GM23248 (cell line): ENCODE measurements at places on chromosomes 2 and 18. TPM values are rescaled to one million over a fixed set of nuclear protein-coding genes. Genes with fewer than 3 reads are reported as not detected.

GRCh38 chr2:109727929-109728447 is 66.1 kb upstream of the RGPD5 start:
- no peak for DNase-seq
- peaks cover 7% of the 10 kb centered on the region; the same call in 1 of the 2 replicates for H3K4me1 ChIP-seq
- H3K27me3 ChIP-seq: no peaks in the 10 kb centered on the region
- H3K27ac ChIP-seq: no peak overlapping the region

DNA sequence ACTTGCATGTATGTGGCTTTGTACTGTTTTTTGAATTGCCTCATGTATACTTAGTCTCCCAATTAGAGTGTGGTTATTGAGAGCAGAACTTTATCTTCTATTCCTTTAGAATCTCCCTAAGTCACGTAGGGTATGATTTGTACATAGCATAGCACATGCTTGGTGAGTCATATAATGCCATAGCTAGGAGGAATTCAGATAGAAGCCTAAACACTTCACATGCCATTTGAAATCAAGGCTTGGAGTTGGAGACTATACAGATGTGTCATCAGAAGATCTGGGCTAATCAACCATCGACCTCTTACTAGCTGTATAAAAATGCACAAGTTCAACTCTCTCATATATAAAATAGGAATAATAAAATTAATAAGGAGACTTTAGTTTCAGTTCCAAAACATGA is 222.6 kb upstream of the ST6GAL2 start:
- H3K4me1 ChIP-seq: no peaks in the 10 kb centered on the region
- H3K27me3 ChIP-seq: no peaks in the 10 kb centered on the region
- peak; percentile 4 for DNase-seq
- no peak overlapping the region for H3K4me3 ChIP-seq
- H3K27ac ChIP-seq: no peak overlapping the region

DNA sequence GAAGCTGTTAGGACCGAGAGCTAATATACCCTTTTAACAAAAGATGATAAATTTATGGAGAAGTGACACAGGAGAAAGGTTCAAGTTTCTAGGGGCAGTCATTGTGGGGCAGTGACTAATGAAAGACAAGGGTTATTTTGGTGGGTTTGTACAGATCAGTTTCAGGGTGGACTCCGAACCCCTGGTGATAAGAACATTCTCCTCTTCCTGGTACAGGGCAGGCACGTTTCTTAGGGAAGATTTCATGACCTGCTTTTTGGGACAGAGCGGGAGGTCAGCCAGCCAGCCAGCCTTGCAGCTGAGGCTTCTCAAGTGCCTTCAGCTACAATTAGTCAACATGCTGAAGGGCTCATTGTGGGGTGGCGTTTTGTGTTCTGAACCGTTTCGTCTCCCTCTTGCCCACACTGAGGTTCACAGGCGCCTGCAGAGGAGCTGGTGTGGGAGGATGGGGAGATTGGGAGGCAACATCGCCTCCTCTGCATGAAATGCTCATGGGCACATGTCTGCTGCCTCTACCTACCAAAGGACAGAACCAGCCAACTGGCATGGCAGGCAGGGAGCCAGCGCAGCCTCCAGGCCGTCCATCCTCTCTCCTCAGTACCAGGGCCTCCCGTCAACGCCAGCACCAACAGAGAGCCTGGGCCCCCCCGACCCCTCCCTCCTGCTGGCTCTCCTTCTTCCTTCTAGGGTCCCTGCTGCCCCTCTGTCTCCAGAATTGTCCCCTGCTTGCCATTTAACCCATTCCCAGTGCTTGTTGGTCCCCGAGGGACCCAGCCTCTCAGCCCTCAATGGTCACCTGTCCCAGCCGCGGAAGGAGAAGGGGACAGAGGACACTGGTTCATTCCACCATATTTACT is 9.6 kb downstream of the CHMP1B start:
- peak overlapping the region; percentile 40 for H3K27ac ChIP-seq
- no peaks in the 10 kb centered on the region for H3K36me3 ChIP-seq
- no peak overlapping the region for H3K4me3 ChIP-seq
- H3K27me3 ChIP-seq: no peaks in the 10 kb centered on the region
- DNase-seq: no peak

- H3K4me3 ChIP-seq: no peak overlapping the region
- H3K36me3 ChIP-seq: no peaks in the 10 kb centered on the region
- H3K27ac ChIP-seq: peak overlapping the region; percentile 32; the same call in 1 of the 2 replicates
Observed at GRCh38 chr2:196598846-196599245, 40.7 kb upstream of the CCDC150 start.

- H3K4me1 ChIP-seq: peaks cover 43% of the 10 kb centered on the region
- peak overlapping the region; percentile 90 for H3K4me3 ChIP-seq
- peak overlapping the region; percentile 85 for H3K27ac ChIP-seq
- H3K27me3 ChIP-seq: no peaks in the 10 kb centered on the region
Observed at GRCh38 chr2:3575534-3576262, 638 bp downstream of the RPS7 start.

- peaks cover 44% of the 10 kb centered on the region for H3K27me3 ChIP-seq
- H3K4me3 ChIP-seq: no peak overlapping the region
- peak; percentile 32 for DNase-seq
- H3K27ac ChIP-seq: no peak overlapping the region
- no peaks in the 10 kb centered on the region for H3K36me3 ChIP-seq
- no peaks in the 10 kb centered on the region for H3K4me1 ChIP-seq
Observed at GRCh38 chr2:26621469-26622199, 19.5 kb downstream of the CIB4 start.

DNA sequence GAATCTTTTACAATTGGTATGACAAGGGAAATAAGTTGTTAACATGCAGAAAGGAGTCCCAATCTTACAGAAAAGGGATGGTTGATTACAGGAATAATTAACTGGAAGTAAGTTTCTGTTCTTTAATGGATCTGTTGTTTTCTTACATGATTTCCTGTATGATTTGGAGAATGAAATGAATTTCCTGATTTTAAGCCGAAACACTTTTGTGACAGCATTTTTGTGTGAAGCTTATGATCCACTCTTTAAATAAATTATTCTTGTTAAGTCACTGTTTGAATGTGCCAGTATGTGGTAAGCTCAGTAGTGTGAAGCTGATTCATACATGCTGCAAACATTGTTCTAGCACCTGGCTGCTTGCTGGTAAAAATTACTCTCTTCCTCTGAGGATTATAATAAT is 516.2 kb downstream of the DCDC2C start:
- no peaks in the 10 kb centered on the region for H3K27me3 ChIP-seq
- H3K4me1 ChIP-seq: no peaks in the 10 kb centered on the region
- DNase-seq: no peak
- no peaks in the 10 kb centered on the region for H3K36me3 ChIP-seq
- H3K27ac ChIP-seq: no peak overlapping the region

- H3K36me3 ChIP-seq: peaks cover 78% of the 10 kb centered on the region
- peak overlapping the region; percentile 75 for H3K27ac ChIP-seq
- peak; percentile 65 for DNase-seq
- H3K4me3 ChIP-seq: no peak overlapping the region
Observed at GRCh38 chr2:162197069-162197825, 45.2 kb upstream of the GCG start.

- no peak overlapping the region for H3K27ac ChIP-seq
- no peak overlapping the region for H3K4me3 ChIP-seq
- DNase-seq: peak; percentile 9
- no peaks in the 10 kb centered on the region for H3K36me3 ChIP-seq
Observed at GRCh38 chr2:159265171-159265576, 21.3 kb downstream of the WDSUB1 start.

DNA sequence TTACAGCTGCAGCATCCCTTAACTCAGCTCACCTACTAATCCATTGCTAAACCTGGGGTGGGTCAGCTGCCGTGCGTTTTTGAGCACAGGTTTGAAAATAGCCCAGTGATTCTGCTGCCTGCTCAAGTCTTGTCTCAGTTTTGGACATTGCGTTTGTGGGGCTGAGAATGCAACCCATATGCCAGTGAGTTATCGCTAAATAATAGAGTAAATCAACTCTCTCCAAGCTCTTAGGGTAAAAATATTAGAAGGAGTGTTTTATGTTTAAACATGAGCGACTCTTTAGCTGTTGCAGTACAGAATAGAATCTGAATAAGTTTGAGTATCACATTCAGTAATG is 2.1 kb downstream of the TSHZ1 start:
- DNase-seq: peak; percentile 26
- H3K36me3 ChIP-seq: no peaks in the 10 kb centered on the region
- peak overlapping the region; percentile 75 for H3K4me3 ChIP-seq
- no peaks in the 10 kb centered on the region for H3K27me3 ChIP-seq

DNA sequence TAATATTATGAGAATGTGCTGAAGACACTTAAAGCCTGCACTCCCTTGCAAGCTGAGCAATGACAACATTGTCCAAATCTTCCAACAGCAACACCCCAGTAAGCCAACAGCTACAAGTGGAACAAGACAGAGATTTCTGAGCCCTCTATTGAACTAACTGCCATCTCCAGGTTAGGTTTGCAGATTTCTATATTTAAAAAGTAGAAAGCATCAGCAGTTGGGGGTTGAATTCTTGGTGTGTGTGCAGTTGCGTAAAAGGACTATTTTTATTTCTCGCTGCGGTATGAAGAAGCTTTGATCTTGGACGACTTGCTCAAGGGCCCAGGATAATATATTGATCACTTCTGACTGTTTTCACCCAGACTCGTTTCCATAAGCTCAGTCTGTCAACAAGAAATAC is 106.2 kb upstream of the ZFP36L2 start:
- H3K4me1 ChIP-seq: peaks cover 16% of the 10 kb centered on the region
- no peak overlapping the region for H3K27ac ChIP-seq
- H3K4me3 ChIP-seq: no peak overlapping the region
- no peak for DNase-seq
- no peaks in the 10 kb centered on the region for H3K27me3 ChIP-seq

DNA sequence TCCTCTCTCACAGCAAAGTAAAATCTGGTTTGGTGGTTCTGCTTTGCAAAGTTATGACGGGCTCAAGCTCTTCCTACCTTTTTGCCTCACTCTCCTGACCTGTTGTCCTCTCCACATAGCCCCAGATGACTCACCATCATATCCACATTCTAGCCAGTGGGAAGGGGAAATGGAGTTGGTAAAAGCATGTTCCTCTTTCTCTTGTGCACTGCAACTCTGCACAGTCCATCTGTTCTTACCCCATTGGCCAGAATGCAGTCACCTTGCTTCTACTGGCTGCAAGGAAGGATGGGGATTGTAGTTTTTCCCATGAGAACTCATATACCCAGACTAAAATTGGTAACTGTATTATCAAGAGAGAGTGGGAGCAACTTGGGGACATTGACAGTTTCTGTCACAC is 50.4 kb upstream of the SMIM21 start:
- H3K4me3 ChIP-seq: no peak overlapping the region
- DNase-seq: peak; percentile 15
- no peaks in the 10 kb centered on the region for H3K27me3 ChIP-seq

- H3K27ac ChIP-seq: no peak overlapping the region
- H3K36me3 ChIP-seq: no peaks in the 10 kb centered on the region
- H3K4me3 ChIP-seq: no peak overlapping the region
- H3K4me1 ChIP-seq: no peaks in the 10 kb centered on the region
- no peak for DNase-seq
- no peaks in the 10 kb centered on the region for H3K27me3 ChIP-seq
Observed at GRCh38 chr2:88942798-88943197, 251.3 kb downstream of the RPIA start.

- DNase-seq: no peak
- H3K27ac ChIP-seq: no peak overlapping the region
- no peak overlapping the region for H3K4me3 ChIP-seq
- H3K36me3 ChIP-seq: no peaks in the 10 kb centered on the region
Observed at GRCh38 chr2:15816226-15816625, 124.1 kb upstream of the MYCN start.

MALL gene
- 42.1 and 43.7 TPM in 2 replicates for total RNA-seq

ALKAL2 gene
- not detected in 2 replicates for total RNA-seq

ZAP70 gene
- not detected in 2 replicates for total RNA-seq

ZBTB7C gene
- total RNA-seq: not detected in 2 replicates

- peaks cover 7% of the 10 kb centered on the region; the same call in 1 of the 2 replicates for H3K4me1 ChIP-seq
- H3K4me3 ChIP-seq: no peak overlapping the region
- DNase-seq: no peak
- H3K27ac ChIP-seq: no peak overlapping the region
- H3K27me3 ChIP-seq: no peaks in the 10 kb centered on the region
Observed at GRCh38 chr18:79208906-79209305, 139.7 kb downstream of the ATP9B start.

TNFAIP6 gene
- 4.5 and 8.9 TPM in 2 replicates for total RNA-seq

VSNL1 gene
- 1.8 TPM in 1 of 2 replicates, not detected in the other for total RNA-seq

DNA sequence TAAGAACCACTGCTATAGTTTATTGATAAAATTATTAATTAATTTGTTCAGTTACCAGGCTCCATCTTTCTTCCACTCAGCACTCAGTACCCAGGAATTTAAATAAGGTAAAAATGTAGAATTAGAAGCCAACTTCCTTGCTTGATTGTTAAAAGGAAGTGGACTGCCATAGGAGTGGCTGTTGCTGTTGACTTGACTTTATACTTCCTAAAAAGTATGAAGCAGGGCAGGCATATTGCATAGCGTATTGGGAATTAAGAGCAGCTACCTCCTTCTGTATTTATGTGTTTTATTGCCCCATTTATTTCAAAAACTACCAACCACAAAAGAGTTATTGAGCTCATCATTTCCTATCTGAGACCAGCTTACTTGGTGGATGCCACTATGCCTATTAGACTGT is 27.9 kb downstream of the PSMD1 start:
- H3K4me3 ChIP-seq: no peak overlapping the region
- H3K36me3 ChIP-seq: peaks cover 70% of the 10 kb centered on the region
- no peak overlapping the region for H3K27ac ChIP-seq
- no peaks in the 10 kb centered on the region for H3K4me1 ChIP-seq

MGAT5 gene
- 15.9 and 23.1 TPM in 2 replicates for total RNA-seq

ZDBF2 gene
- 9.1 and 10.2 TPM in 2 replicates for total RNA-seq

DNA sequence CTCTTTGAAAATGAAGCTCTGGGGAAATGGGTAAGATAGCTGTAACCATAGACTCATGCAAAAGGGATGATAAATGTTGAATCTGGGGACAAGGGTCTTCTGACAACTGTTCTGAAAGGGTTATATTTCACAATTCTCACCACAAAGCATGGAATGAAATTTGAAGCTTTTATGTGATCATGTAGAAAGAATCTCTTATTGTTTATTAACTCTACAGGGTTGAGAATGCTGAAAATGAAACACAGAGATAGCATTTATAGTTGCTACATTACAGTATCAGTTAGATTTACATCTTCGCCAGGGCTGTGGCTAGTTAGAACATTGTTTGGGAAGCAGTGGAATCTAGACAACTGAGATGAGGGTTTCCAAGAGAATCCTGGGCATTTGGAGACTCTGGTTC is 97.4 kb upstream of the LHCGR start:
- no peaks in the 10 kb centered on the region for H3K27me3 ChIP-seq
- no peaks in the 10 kb centered on the region for H3K36me3 ChIP-seq
- H3K27ac ChIP-seq: no peak overlapping the region

GCG gene
- not detected in 2 replicates for total RNA-seq

GRCh38 chr18:36436387-36436786 is 138.9 kb downstream of the FHOD3 start:
- no peak for DNase-seq
- H3K27me3 ChIP-seq: no peaks in the 10 kb centered on the region
- H3K36me3 ChIP-seq: no peaks in the 10 kb centered on the region
- H3K27ac ChIP-seq: no peak overlapping the region

GRCh38 chr18:46829947-46830346 is 73.1 kb upstream of the ST8SIA5 start:
- no peak overlapping the region for H3K4me3 ChIP-seq
- peaks cover 36% of the 10 kb centered on the region for H3K36me3 ChIP-seq
- H3K4me1 ChIP-seq: no peaks in the 10 kb centered on the region
- H3K27ac ChIP-seq: no peak overlapping the region
- no peaks in the 10 kb centered on the region for H3K27me3 ChIP-seq

TRAPPC12 gene
- total RNA-seq: 48.1 and 70.4 TPM in 2 replicates

FSHR gene
- not detected in 2 replicates for total RNA-seq
